Stimulated activated CD4-positive, alpha-beta T cell treated with anti-CD3 and anti-CD28 coated beads, Interleukin-1b, Interleukin-23, amount 100 ng/mL, for 4 hours (primary cell): ENCODE measurements at places on chromosomes 2 and 18.

DNA sequence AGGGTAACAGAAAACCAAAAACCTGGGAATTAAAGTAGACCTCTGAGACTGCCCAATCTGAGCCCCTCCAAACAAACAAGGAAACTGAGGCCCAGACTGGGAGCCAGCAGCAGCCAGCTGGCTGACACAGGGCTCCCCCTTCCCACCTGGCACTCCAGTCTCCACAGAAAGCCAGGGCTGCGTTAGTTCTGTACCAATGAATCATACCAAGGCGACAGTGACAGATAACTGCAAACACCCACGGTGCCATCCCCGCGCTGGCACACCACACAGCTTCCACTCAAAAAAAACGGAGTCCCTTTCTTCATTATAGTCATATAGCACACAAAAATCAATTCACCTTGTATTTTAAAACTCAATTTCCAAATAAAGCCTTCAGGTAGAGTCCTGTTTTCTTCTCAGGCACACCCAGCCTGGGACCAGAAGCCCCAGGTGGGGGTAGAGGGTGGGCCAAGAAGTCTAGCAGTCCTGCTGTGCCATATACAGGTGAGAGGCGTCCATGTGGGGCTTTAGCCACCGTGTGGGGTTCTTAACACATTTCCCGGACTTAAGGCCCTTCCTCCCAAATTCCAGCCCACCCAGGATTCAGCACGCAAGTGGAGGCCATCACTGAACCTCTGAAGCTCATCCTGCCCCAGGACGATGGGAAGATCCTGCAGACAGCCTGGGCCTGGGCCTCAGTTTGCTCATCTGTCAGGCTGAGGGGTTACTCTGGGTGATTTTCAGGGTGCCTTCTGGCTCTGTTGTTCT lies 1.2 kb downstream of the PER2 start:
- DNase-seq: peak; percentile 33

DNA sequence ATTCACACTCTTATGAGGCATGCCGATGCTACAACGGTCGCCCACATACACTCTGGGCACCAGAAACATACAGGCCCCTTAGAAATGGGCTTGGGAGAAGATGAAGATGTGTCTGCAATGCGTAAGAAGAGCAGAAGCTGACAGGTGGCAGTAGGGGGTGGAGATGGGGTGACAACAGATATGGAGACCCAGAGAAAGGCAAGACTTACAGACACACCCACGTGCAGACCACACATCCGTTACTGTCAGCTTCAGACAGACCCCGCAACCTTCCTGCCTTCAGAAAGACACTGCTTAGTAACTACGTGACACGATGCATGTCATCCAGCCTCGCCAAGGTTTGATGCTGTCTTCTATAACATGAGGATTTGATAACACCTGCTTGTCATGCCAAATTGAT lies 89.5 kb downstream of the ZFP36L2 start:
- peak; percentile 63 for DNase-seq

GRCh38 chr18:8980918-8981317 lies 121.6 kb upstream of the NDUFV2 start:
- DNase-seq: no peak

DNA sequence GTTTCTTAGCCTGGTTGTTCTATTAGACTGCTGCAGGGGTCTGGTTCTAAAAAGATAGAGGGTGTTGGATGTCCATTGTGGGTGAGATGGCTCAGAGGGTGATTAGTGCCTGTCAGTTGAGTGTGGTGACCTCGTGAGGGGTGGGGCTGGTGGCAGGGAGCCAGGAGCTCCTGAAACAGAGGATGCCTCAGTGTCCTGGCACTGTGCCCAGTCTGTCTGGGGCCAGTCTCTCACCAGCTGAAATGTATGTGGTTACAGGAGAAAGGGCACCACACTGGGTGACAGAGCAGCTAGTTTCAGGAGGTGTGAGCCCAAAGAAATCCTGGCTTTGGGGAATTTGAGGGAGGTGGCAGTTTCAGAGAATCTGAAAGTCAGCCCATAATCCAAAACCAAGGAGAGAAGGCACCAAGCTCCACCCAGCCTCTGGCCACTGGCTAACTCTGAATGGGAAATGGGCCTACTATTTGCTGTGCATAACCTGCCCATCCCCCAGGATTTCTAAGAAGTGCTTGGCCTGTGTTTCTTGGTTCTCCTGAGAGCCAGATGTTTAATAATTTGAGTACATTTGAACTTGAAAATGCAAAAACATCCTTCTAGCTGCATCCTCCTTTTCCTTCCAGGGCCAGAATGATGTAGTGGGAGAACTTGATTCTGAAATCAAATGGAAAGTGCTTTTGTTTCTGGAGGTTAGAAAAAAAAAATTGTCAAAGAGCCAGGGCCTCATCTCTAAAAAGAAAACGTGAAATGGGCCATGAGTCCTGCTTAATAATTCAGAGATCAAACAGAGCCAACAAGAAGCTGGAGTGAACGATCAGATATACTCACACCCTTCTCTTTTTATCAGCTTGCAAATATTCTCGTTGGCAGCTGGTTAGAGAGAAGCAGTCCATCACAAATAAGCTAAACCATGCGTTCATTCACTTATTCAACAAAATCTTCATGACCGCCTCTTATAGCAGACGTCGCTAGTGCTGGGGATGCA lies 92.3 kb downstream of the B3GNT2 start:
- DNase-seq: no peak

DNA sequence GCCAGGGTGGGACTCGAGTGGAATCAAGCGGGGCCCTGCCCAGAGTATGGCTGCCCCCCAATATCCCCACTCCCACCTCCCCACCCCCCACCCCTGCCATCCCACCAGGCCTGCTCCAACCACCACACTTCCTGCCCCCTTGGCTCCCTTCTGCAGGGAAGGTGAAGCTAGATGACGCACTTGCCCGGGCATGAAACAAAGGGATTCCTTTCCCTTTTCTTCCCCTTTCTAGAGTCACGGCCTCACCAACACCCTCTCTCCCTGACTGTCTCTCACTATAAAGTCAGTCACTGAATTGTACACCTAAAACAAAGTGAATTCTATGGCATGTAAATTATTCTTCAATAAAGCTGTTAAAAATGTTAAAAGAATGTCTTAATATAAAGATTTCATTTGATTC lies 16.0 kb downstream of the ZBTB7C start:
- DNase-seq: no peak
